RWPE1 (cell line): ENCODE measurements at places on chromosomes 11 and 22.
A peak's percentile ranks its signal among the peaks of the same experiment; 100 is the strongest.

- peak; percentile 33 for DNase-seq
Observed at GRCh38 chr11:24496736-24497725, at the start of gene LUZP2. TSS of gene LUZP2 (plus strand) at chr11:24497053.

GRCh38 chr11:101692980-101693379 is 109.2 kb upstream of the TRPC6 start:
- no peak for DNase-seq

GRCh38 chr11:35735903-35736302 is 73.3 kb downstream of the TRIM44 start:
- no peak for DNase-seq

DNA sequence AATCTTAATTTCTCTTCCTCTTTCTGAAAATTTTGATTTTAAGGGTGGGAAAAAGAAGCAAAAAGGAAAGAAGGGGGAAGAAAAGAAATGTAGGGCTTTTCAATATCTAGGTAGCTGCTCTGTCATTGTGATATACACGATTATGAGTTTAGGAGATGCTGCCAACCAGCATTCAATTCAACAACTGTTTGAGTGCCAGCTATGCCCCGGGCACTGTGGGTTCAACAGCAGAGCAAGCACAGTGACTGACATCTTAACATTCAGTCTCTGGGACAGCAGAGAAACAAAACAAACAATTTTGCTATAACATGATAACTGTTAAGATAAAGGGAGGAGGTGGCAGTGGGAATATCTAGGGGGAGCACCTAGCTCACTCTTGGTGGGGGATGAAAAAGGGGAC is 91.6 kb downstream of the DBX1 start:
- DNase-seq = no peak

- DNase-seq = peak; percentile 14
Observed at GRCh38 chr11:29019960-29020683, 911.9 kb downstream of the METTL15 start.

GRCh38 chr11:36628765-36629244 is 30.8 kb upstream of the RAG2 start:
- DNase-seq = no peak

GRCh38 chr11:43930868-43931716 is 11.3 kb upstream of the C11orf96 start:
- no peak for DNase-seq

- DNase-seq = no peak
Observed at GRCh38 chr11:50030193-50030592, 2.5 kb upstream of the OR4C45 start.

- peak; percentile 37 for DNase-seq
Observed at GRCh38 chr11:118435290-118435892, 901 bp upstream of the KMT2A start.

GRCh38 chr11:128437136-128437535 is 150.2 kb downstream of the ETS1 start:
- DNase-seq = no peak

DNA sequence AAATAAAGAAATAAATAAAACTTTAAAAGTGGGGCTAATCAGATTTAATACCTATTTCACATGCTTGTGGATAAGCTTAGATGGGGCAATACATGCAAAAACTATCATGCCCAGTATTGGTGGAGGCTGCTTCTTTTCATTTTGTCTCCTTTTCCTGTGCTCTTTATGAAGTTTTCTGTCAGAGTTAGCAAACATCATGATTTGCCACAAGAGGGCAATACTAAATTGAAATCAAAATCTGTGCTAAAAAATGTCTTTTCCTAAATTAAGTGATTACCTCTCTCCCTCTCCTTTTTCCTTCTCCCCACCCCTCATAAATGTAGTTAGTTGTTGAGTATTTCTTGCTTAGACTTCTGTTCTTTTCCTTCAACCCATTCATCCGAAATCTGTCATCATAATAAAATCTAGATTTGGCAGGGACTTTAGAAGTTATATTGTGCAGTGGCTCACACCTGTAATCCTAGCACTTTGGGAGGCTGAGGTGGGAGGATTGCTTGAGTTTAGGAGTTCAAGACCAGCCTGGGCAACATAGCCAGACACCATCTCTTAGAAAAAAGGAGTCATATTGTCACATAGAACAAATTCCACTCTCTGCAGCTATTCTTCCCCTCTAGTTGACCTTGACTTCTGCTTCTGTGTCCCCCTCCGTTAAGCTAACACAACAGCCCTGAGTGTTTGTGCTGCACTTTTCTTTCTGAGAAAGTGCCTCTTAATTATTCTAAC is 4.7 kb upstream of the ARHGAP42 start:
- peak; percentile 18 for DNase-seq
